ACHN (cell line): ENCODE measurements at places on chromosomes 5 and 9.

GRCh38 chr5:9781890-9782289 lies 151.7 kb upstream of the TAS2R1 start:
- DNase-seq, result no peak

- DNase-seq, result no peak
Measured at GRCh38 chr5:153672347-153673090, 182.0 kb downstream of the GRIA1 start.

- DNase-seq, result no peak
Measured at GRCh38 chr5:43286623-43287022, 26.6 kb downstream of the HMGCS1 start.

DNA sequence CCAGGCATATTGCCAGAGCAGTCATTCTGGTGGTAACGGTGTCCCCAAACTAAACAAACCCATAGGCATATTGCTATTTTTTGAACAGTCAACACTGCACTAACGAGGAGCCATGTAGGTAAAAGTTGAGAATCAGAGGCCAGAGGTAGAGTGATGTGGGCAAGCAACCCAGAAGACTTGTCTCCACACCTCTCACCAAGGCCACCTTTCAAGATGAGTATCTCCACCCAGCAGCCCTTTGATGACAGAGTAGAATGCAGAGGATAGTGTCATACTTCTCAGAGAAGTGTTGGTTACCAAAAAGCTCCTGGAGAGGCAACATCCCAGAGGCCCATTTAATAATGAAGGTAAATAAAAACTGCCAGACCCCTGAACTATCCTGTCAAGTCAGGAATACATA lies 63.9 kb downstream of the FCHO2 start:
- no peak for DNase-seq

DNA sequence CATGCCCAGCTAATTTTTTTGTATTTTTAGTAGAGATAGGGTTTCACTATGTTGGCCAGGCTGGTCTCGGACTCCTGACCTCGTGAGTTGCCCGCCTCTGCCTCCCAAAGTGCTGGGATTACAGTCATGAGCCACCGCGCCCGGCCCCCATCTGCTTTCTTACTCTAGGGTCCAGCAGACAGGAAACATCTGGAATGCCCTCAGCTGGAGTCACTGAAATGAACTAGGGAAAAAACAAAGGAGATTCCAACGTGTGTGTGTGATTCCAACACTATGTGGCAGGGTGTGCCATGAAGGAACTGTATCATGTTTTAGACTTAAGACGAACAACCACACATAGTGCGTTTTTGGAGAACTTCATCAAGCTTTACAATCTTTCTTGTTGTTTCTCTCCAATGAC lies 540.1 kb upstream of the DAP start:
- DNase-seq, result no peak

- peak; percentile 77 for DNase-seq
Measured at GRCh38 chr5:114361724-114362196, at the start of gene KCNN2. KCNN2 (plus strand) TSS chr5:114362070; CDS start chr5:114362140, 70 bp downstream.

DNA sequence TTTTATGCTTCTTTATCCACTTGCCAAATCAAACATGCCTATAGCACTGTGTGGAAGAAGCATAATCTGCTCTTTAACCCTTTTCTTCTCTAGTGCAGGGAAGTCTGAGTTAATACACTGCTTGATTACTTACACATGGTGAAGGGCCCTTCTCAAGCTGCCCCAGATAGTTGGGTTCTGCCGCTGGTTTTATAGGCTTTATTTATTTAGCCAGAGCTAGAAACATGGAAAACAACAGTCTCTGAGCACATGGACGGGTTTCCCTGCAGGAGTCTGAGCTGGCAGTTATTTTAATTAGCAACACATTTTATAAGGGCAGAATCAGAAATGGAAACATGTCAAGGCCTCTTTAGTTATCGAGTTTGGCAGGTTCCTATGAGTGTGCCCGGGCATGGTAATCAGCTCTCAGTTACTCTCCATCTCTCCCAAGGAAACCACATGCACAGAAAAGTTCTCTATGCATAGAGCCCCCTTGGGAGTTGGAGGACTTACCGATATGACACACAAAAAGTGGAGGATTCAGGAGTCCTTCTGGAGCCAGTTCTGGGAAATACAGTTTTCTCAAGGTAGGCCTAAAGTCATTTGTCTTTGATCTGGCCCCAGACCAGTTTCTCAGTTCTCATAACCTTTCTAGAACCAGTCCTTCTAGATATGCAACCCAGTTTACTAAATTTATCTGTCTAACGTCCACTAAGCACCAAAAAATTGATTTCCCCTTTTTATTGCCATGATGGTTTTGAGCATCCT lies 564.8 kb downstream of the ACTL7B start:
- DNase-seq, result no peak

DNA sequence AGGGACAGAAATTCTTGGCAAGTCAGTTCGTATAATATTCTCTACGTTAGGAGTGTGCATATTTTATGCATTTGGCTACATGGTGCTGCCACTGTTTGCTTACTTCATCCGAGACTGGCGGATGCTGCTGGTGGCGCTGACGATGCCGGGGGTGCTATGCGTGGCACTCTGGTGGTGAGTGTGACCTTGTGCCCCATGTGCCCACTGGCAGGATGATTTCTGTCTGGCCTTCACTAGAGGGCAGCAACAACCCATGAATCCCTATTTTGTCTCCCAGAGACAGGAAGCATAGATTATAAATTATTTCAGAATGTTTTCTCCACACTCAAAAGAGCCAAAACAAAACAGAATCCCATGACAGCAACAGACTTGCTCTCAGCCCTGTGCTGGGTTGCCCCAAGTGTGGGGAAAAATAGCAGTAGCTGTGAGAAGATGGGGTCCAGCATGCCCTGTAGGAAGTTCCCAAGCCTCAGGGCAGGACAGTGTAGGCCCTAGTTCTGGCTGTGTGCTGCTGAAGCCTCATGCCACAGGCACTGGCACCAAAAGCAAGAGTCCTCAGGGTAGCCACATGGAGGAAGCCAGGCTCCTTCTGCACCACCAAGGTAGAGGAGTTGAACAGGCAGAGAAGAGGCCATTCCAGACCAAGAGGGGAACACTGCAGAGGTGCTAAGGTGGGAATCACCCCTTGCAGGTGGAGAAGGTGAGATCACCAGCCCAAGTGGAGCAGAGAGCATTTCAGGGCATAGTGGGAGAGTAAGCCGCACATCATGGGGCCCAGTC lies 16.0 kb downstream of the SLC22A5 start:
- DNase-seq, result peak; percentile 67

DNA sequence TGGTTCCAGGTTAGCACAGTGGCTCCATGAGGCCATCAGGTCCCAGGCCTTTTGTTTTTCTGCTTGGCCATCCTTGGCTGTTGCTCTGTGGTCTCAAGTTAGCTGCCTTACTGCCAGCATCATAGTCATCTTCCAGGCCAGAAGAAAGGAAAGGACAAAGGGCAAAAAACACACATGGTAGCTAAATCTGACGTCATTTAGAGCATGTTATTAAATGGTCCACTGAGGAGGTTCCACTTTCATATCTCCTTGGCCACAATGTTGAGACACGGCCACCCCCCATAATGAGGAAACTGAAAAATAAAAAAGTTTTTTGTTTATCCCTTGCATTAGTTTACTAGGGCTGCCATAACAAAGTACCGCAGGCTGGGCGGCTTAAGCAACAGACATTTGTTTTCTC lies 106.4 kb upstream of the NIPBL start:
- no peak for DNase-seq

- no peak for DNase-seq
Measured at GRCh38 chr5:113029614-113030013, 53.0 kb downstream of the DCP2 start.

- DNase-seq, result no peak
Measured at GRCh38 chr5:125967576-125967975, 455.6 kb upstream of the GRAMD2B start.

GRCh38 chr5:6826756-6827155 lies 113.5 kb downstream of the TENT4A start:
- no peak for DNase-seq

DNA sequence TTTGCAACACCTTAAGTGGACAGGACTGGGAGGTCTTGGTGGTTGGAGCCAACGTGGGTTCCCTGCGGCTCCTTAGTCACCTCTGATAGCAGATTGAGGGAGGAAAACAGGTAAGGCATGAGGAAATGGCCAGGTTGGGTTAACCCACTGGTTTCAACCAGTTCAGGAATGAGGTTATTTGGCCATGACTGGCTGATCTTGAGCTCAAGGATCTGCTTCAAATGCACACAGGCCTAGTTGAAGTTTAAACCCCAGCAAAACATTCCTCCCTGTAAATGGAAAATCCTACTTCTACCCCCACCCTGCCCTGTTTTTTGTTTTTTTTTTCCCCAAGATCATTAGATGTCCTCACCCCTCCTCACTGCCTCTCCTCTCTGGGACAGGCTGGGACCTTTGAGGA lies 3.2 kb upstream of the NUP214 start:
- peak; percentile 5 for DNase-seq

DNA sequence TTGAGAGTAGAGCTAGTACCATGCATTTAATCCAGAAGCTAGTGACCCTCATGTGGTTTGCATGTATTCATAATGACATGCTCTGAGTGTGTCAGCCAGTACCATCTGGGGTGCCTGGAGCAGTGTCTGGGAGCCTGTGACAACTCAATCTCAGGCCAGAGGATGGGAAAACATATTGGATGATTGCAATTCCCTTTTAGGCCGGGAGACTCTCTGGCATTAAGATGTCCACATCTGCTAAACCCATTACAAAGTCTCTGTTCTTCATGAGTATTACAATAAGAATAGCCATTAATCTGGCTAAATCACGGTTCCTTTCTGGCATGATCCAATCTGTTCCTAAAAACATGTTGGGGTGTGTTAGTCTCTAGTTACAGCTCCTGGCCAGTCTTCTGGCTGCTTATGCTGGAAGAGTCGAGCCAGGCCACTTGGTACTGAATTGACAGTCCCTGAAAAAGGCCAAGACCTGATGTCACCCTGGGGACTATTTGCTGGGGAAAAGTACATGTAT lies 475.7 kb downstream of the ENC1 start:
- no peak for DNase-seq

GRCh38 chr9:6354072-6354686 lies 26.0 kb downstream of the TPD52L3 start:
- peak; percentile 60 for DNase-seq

DNA sequence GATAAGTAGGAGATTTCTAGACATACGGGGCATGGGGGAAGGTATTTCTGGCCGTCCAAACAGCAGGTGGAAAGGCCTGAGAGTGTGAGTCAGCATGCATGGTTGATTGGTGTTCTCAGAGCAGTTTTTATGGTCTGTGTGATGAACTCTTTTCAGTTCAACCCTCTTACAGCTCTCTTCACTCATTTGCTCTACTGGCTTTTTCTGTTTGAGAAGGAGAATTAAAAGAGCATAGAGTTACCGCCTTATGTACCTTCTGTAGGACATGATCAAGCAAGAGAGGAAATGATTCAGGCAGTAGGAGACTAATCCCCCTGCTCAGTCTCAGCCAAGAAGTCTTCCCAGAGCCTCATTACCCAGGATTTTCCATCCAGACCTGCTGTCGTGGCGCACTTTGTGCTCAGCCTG lies 92.4 kb downstream of the PRDM6 start:
- no peak for DNase-seq

DNA sequence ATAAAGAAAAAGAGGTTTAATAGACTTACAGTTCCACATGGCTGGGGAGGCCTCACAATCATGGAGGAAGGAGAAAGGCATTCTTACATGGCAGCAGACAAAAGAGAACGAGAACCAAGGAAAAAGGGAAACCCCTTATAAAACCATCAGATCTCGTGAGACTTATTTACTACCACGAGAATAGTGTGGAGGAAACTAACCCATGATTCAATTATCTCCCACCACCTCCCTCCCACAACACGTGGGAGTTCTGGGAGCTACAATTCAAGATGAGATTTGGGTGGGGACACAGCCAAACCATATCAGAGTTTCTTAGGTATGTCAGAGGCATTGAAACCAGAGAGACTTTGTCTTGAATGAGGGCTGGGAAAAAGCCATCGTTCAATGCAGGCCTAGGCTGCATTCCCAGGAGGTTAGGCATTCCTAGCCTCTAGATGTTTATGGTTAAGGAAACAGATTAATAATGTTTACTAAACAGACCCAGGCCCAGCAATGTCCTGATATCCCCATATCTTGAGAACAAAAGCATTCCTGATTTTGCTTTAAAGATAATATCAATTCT lies 7.5 kb upstream of the PAIP1 start:
- DNase-seq, result no peak

- DNase-seq, result no peak
Measured at GRCh38 chr5:3331819-3332218, 263.8 kb upstream of the IRX1 start.

GRCh38 chr5:4199049-4199841 lies 603.6 kb downstream of the IRX1 start:
- DNase-seq, result no peak

GRCh38 chr9:33112094-33112493 lies 35.6 kb upstream of the SMU1 start:
- DNase-seq, result no peak

GRCh38 chr5:146873186-146873917 lies 5.2 kb downstream of the PPP2R2B start:
- DNase-seq, result no peak

DNA sequence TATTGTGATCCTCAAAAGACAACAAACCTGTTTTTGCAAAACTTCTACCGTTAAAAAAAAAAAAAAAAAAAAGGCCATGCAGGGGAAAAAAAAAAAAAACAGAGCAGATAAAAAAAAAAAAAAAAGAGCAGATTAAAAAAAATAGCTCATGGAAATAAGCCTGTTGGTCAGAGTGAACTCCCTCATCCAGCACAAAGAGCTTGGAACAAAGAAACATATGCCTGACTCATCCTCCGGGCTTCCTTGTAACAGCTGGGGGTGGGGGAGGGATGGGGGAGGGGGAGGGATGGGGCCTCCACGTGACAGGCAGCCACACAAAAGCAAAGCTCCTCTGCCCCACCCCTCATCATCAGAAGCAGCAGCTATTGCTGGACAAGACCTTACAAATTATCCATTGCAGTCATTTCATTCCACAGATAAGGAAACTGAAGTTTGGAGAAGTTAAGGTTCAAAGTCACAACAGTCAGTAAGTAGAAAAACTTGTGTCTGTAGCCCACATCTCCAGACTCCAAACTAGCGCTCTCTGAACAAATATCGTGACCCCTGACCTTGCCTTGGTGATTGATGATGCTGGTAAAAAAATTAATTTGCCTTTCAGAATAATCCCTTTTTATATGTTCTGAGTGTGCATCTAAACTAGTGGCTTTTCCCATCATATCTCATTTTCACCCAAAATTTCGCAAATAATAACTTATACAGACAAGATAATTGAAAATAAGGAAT lies 38.9 kb downstream of the SLC35D2 start:
- DNase-seq, result peak; percentile 85

- no peak for DNase-seq
Measured at GRCh38 chr5:59721741-59722140, 171.8 kb downstream of the PDE4D start.

DNA sequence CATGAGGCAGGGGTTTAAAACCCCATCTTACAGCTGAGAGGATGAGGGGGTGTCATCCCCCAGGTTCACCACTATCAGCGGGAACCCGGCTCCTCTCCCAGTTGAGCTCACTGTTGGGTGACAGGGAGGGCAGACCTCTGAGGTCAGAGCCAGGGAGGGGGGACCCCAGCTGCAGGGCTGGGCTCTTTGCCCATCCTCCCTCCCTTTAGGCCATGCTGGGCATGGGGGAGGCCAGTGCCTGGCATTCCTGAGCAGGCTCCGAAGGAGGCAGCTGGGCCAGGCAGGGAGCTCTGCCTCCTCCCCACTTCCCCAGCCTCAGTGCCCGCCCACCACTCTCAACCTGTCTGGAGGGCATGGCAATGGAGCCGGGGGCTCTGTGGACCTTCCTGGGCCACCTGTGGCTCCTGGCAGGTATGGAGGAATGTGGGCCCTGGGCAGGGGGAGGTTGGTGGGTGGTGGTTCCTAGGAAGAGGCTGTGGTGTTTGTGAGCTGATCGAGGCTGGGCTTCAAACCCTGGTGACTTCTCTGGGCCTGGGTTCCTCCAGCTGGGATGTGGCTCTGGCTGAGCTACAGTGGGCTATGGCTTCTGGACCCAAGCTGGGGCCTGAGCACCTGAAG lies 12.6 kb downstream of the CRB2 start:
- DNase-seq, result no peak
